Common myeloid progenitor, CD34-positive (primary cell): ENCODE measurements at places on chromosomes 6 and 20.

DNA sequence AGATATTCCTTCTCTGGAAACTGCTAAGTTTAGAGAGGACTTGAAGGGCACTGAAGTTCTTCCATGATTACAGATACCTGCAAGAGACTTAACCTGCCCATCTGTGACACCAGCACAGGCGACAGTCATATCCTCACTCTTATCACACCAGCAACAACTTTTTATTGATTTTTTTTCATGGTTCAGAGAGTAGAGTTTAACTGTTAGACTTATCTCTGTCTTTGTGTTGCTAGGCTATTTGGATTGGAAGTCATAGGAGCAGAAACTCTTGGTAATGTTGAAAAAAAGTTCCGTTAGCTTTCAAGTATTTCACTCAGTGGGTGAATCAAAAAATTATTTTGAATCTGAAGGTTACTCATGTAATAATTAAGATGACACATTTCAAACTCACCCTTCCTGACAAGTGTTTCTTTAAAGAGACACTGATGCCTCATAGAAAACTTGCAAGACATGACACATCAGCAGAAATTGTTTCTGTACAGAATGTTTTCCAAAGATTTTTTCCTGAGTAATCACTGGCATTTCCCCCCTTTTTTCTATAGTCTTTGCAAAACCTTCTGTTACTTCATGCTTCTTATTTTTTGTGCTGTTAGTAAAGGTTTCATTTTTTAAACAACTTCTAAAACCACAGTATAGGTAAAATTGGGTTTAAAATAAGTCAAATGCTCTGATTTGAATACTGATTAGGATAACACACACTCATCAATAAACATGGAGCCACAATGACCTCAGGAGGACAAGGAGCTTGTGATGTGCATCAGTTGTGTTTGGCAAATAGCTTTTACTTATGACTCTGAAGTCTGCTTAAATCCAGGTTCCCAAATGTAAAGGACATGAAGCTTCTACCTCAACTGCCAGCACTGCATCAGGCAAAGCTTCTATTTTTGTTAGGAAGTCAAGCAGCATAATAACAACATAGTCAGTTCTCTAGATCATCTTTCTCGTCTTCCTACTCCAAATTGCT, 252.9 kb upstream of the MAN1A1 start:
- no peak for DNase-seq

- no peak for DNase-seq
Measured at GRCh38 chr6:7991536-7991935, 72.7 kb downstream of the BLOC1S5 start.

DNA sequence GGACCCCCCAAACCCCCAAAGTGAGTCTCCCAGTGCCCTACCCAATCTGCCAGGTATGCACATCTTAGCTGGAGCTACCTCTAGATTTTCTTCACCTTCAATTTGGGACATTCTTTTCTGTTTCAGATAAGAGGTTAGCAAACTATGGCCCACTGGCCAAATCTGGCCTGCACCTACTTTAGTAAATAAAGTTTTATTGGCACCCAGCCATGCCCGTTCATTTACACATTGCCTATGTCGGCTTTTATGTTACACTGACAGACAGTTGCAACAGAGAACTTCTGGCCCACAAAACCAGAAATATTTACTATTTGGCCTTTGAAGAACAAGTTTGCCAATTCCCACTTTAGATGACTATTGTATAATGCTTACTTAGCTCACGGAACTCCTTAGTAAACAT, 55.9 kb upstream of the STX16 start:
- DNase-seq = no peak

- DNase-seq = no peak
Measured at GRCh38 chr20:45047581-45048119, 53.3 kb downstream of the KCNS1 start.

- no peak for DNase-seq
Measured at GRCh38 chr6:16493802-16494201, 255.4 kb downstream of the GMPR start.

DNA sequence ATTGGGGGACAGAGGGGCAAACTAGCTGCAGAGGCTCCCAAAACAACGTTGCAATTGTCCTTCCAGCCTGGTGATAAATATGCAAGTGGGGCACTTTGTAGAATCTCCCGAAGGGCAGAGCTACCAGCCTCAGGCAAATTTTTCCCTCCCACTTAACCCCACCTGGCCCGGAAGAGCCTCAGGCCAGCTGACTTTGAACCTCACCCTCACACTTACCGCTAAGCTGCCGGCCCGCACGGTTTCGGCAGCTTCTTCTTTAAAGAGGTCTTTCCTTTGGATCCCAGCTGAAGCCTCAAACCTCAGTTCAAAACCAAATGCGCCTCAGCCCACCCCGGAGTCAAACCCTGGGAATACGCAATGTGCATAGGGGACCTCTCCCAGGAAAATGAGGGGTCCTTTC, 2.5 kb downstream of the OVOL2 start:
- no peak for DNase-seq

DNA sequence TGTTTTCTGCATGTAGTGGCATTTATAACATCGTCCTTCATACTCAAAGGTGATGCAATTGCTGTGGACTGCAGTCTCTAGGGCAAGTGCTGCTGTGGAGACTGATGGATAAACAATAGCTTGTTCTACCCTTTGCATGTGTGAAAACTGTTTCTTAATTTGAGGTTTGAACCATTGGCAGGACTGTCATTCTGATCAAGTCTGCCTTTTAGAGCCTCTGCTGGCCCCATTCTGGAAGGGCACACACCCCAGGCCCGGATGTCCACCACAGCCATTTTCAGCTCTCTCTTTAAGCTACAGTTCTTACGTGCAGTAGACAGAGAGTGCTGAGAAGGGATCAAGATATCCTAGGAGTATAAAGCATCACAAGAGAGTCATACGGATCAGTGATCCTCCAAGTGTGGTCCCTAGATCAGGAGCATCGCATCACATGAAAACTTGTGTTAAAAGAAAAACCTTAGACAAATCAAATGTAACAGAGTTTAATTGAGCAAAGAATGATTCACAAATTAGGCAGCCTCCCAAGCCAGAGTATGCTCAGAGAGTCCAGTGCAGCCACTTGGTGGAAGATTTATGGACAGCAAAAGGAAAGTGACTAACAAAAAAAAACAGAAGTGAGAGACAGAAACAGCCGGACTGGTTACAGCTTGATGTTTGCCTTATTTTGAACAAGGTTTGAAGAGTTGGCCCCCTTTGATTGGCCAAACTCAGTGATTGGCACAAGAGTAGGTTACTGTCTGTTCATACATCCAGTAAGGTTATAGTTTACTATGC, 52.0 kb downstream of the FRK start:
- peak; percentile 69 for DNase-seq

GRCh38 chr20:57930351-57930750, 220.5 kb upstream of the PMEPA1 start:
- DNase-seq = no peak

- no peak for DNase-seq
Measured at GRCh38 chr6:31878726-31879125, at the start of gene SLC44A4. Gene SLC44A4 (minus strand): TSS chr6:31878997. CDS start chr6:31878980, 17 bp downstream.

GRCh38 chr6:126300735-126301134, 39.2 kb upstream of the CENPW start:
- DNase-seq = no peak

- DNase-seq = no peak
Measured at GRCh38 chr6:45775026-45775697, 240.5 kb downstream of the CLIC5 start.

- DNase-seq = no peak
Measured at GRCh38 chr6:79927758-79928157, 19.6 kb downstream of the ELOVL4 start.

DNA sequence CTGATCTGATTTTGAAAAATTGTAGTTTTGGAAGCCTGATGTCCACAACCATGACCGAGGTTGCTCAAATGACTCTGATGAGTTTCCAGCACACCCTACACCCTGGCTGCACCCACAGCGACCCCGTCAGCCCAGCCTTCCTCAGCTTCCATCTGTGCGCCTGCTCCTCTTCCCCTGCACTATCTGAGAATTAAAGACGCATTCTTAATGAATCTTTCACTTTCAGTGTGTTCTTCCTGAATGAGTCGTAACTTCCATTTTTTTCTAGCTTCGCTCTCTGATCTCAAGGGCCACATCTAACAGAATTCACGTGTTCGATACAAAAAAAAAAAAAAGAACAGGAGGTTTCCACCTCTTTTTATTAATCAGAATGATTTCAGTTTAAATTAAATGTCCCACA, 21.3 kb upstream of the RREB1 start:
- DNase-seq = peak; percentile 81

DNA sequence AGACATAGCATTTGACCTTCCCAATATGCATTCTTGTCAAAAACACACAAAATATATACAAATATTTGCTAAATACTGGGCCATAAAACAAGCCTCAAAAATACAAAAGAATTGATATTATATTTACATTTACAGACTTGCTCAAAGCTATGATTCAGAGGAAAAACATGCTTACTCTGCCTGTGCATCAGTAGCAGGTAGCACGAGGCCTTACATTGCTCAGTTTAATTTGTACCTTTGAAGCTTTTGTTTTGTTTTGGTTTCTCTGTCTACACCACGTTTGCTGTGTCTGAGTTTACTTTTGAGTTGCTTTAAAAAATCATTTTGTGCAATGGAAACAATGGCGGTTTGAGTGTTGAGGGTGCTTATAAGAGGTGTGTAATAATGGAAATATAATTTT, 99.3 kb downstream of the PHF3 start:
- DNase-seq = no peak

GRCh38 chr6:31178143-31179041, 7.9 kb upstream of the POU5F1 start:
- no peak for DNase-seq

DNA sequence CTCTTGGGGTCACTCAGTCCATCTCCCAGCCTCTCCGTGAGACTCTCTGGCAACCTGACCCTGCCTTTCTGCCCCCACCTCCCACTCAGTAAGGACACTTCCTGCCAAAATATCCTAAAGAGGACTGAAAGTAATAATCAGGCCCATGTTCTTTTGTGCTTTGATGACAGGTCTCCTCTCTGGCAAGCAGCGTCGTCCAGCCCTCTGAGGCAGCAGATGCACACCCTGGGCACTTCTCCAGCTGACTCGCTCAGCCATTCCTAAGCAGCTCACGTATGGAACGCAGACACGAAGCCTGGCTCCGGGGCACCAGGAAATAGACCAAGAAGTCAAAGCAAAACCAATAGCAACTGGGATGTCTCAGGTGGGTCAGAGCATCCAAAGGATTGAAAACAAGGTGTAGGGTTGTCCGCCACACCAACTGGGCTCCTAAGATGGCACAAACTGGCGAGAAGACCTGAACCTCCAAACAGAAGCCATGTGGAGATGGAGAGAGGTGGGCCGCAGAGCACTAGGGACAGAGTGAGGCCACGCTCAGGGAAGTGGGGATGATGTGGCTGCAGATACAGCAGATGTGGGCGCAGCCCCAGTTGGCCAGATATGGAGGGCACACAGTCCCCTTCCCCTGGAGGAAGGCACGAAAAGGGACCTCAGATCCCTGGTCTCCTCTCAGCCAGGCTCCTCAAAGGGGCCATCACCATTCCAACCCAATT, 99.3 kb downstream of the PRND start:
- DNase-seq = no peak

GRCh38 chr20:2991532-2991931, 51.9 kb upstream of the GNRH2 start:
- DNase-seq = no peak

- no peak for DNase-seq
Measured at GRCh38 chr6:52616059-52616690, 39.3 kb upstream of the TRAM2 start.

DNA sequence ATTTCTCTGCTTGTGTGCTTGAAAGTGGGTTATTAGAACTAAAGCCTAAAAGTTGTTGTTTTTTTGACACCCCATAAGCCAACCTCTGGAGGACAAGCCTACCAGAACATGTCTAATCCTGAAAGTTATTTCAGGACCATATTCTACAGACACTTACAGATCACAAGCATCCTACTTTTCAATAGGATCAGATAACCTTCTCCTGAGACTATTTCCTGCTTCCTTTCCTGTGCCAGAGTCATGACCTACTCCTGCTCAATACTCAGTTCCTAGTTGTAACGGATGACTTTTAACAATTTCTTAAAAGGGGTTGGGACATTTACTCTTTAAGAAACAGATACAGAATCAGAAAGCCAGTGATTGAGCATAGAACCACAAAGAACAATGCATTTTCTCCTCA, 5.3 kb upstream of the FILIP1 start:
- no peak for DNase-seq

DNA sequence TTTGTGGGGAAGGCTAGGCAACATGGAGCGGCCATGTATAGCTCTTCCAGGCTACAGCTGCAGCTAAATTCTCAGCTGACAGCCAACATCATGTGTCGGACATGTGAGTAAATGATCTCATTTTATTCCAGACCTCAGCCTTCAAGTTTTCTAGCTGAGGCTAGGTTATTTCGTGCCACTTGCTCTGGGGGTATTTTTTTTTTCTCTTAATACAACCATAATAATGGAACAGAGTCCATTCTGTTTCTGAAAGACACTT, 573.5 kb downstream of the CD109 start:
- no peak for DNase-seq

GRCh38 chr6:53300656-53301551, 47.8 kb downstream of the ELOVL5 start:
- DNase-seq = peak; percentile 92

DNA sequence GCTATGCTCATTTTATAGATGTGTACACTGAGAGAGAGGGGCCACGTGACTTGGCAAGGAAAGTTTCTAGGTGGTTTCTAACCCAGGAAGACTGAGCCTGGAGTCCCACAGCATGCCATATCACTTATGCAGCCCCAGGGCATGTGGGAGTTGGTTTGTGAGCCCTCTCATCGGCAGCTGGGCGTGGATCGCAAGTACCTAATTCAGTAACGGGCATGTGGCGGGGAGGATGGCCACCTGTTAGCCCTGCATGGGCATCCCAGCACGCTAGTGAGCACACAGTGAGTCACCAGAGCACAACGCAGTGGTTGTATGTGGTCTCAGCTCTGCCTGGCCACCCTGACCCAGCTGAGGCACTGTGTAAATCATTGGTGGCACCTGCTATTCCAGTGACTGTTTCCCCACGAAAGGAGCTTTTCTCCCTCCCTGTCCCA, 88.3 kb downstream of the NINL start:
- DNase-seq = no peak

GRCh38 chr6:98833057-98833306, 1.4 kb upstream of the POU3F2 start:
- no peak for DNase-seq

GRCh38 chr6:144952456-144953240, 667.5 kb downstream of the UTRN start:
- DNase-seq = no peak

GRCh38 chr20:18831830-18832499, 18.4 kb downstream of the SCP2D1 start:
- DNase-seq = peak; percentile 4

GRCh38 chr6:111724039-111724438, 118.4 kb upstream of the TRAF3IP2 start:
- DNase-seq = no peak

- no peak for DNase-seq
Measured at GRCh38 chr6:147999001-147999540, 343.6 kb upstream of the SASH1 start.
